ENCODE measurements at places on chromosomes 3 and 15. TPM values are rescaled to one million over a fixed set of nuclear protein-coding genes. Genes with fewer than 3 reads are reported as not detected.

GRCh38 chr15:39415634-39416033, 165.2 kb upstream of the THBS1 start:
- no peaks in the 10 kb centered on the region for H3K36me3 ChIP-seq
- no peak overlapping the region for H3K27ac ChIP-seq
- no peaks in the 10 kb centered on the region for H3K4me1 ChIP-seq

DNA sequence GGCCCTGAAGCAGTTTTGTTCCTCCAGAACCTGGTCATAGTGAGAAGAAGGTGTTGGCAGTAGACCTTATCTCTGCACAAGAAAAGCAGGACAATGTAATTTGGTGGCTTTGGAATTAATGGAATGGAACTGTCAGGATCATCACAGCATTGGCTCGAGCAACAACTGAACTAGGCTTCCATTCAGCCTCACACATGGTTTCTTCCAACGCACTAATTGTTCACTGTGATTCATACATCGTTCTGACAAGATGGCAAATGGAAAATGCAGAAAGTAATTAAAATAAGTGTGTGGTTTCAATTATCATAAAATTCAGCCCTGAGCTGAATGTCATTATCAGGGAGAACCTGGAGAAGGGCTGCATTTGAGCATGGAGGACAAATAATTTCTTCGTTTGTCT, 80.6 kb downstream of the MFSD1 start:
- no peaks in the 10 kb centered on the region for H3K4me1 ChIP-seq
- DNase-seq, result no peak
- no peak overlapping the region for H3K27ac ChIP-seq
- no peaks in the 10 kb centered on the region for H3K36me3 ChIP-seq
- H3K27me3 ChIP-seq, result no peaks in the 10 kb centered on the region
- no peak overlapping the region for H3K4me3 ChIP-seq

DNA sequence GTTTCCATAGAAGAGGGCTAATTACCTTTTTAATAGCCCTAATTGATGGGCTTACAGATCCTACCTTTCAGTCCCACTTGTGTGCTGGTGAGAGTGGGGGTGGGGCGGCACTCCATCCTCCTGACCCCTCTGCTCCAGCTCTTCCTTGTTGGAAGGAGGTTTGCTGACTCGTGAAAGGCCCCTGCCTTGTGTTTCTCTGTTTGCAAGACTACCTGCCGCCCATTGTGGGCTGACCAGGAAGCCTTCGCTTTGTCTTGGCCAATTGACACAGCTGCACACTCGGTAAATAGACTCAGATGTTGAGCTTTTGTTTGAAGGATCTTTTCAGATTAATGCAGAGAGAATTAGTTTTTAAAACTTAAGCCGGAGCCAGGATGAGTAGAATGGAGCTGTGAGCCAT, 197.3 kb upstream of the HES1 start:
- no peaks in the 10 kb centered on the region for H3K36me3 ChIP-seq
- no peak for DNase-seq
- H3K4me3 ChIP-seq, result no peak overlapping the region
- no peak overlapping the region for H3K27ac ChIP-seq
- no peaks in the 10 kb centered on the region for H3K27me3 ChIP-seq
- H3K4me1 ChIP-seq, result no peaks in the 10 kb centered on the region

GRCh38 chr15:70056091-70056680, 41.5 kb downstream of the TLE3 start:
- peak; percentile 31 for DNase-seq
- H3K27ac ChIP-seq, result no peak overlapping the region
- H3K36me3 ChIP-seq, result peaks cover 7% of the 10 kb centered on the region
- no peaks in the 10 kb centered on the region for H3K27me3 ChIP-seq

- H3K27me3 ChIP-seq, result no peaks in the 10 kb centered on the region
- DNase-seq, result no peak
- no peaks in the 10 kb centered on the region for H3K4me1 ChIP-seq
Measured at GRCh38 chr3:147538034-147538433, 128.9 kb downstream of the ZIC1 start.

- no peak for DNase-seq
- no peaks in the 10 kb centered on the region for H3K36me3 ChIP-seq
- no peaks in the 10 kb centered on the region for H3K27me3 ChIP-seq
- H3K4me3 ChIP-seq, result no peak overlapping the region
- no peak overlapping the region for H3K27ac ChIP-seq
- peaks cover 29% of the 10 kb centered on the region for H3K4me1 ChIP-seq
Measured at GRCh38 chr3:127033786-127034185, 50.9 kb downstream of the PLXNA1 start.

DNA sequence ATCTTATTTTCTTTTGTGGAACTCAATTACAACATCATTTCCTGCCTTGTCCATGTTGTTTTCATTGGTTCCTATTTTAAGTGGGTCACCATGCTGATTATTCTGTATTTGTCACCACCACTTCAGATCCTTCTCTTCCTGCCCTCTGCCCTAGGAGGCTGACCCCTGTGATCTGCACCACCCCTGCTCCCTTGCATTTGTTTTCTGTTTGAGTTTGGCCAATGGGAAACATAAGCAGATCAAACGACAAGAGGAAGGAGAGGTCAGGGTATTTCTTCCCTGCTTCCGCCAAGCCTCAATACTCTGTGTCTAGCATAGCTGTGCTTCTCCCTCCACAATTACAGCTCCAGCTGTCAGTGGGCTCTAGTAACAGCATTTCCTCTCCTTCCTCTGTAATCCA, 71.6 kb downstream of the IMPG2 start:
- H3K27ac ChIP-seq, result no peak overlapping the region
- no peaks in the 10 kb centered on the region for H3K27me3 ChIP-seq
- DNase-seq, result no peak
- H3K4me3 ChIP-seq, result no peak overlapping the region

GRCh38 chr15:25771338-25771706, 91.8 kb downstream of the ATP10A start:
- H3K4me1 ChIP-seq, result no peaks in the 10 kb centered on the region
- H3K27ac ChIP-seq, result no peak overlapping the region
- no peak for DNase-seq
- H3K4me3 ChIP-seq, result no peak overlapping the region
- H3K27me3 ChIP-seq, result no peaks in the 10 kb centered on the region

DNA sequence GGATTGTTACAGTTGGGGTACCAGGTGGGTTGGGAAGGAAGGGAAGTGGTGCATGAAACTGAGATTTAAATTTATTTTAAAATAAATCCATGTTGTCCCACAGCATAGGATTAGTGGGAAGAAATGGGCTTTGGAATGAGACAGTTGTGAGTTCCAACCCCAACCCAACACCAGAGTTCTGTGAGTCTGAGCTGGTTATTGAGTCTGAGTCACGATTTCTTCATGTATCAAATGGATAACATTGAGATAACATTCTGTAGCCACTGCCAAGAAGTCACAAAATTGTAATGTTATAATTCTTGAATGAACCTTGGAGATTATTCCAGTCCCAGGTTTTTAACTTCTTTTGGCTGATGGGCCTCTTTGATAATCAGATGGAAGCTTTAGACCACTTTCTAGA, 13.7 kb downstream of the IFT122 start:
- H3K36me3 ChIP-seq, result no peaks in the 10 kb centered on the region
- H3K4me3 ChIP-seq, result no peak overlapping the region
- no peaks in the 10 kb centered on the region for H3K4me1 ChIP-seq
- no peak for DNase-seq
- H3K27me3 ChIP-seq, result no peaks in the 10 kb centered on the region
- H3K27ac ChIP-seq, result no peak overlapping the region

GRCh38 chr15:71219645-71220044, 104.4 kb downstream of the THSD4 start:
- H3K4me1 ChIP-seq, result no peaks in the 10 kb centered on the region
- H3K36me3 ChIP-seq, result no peaks in the 10 kb centered on the region
- no peak overlapping the region for H3K4me3 ChIP-seq

GRCh38 chr3:41688595-41689380, 273.1 kb downstream of the ULK4 start:
- no peaks in the 10 kb centered on the region for H3K36me3 ChIP-seq
- H3K4me3 ChIP-seq, result no peak overlapping the region
- no peak for DNase-seq
- H3K4me1 ChIP-seq, result no peaks in the 10 kb centered on the region
- H3K27ac ChIP-seq, result no peak overlapping the region

- no peak for DNase-seq
- H3K27ac ChIP-seq, result no peak overlapping the region
- no peaks in the 10 kb centered on the region for H3K4me1 ChIP-seq
- no peak overlapping the region for H3K4me3 ChIP-seq
Measured at GRCh38 chr3:8822141-8822540, 52.7 kb upstream of the OXTR start.

DNA sequence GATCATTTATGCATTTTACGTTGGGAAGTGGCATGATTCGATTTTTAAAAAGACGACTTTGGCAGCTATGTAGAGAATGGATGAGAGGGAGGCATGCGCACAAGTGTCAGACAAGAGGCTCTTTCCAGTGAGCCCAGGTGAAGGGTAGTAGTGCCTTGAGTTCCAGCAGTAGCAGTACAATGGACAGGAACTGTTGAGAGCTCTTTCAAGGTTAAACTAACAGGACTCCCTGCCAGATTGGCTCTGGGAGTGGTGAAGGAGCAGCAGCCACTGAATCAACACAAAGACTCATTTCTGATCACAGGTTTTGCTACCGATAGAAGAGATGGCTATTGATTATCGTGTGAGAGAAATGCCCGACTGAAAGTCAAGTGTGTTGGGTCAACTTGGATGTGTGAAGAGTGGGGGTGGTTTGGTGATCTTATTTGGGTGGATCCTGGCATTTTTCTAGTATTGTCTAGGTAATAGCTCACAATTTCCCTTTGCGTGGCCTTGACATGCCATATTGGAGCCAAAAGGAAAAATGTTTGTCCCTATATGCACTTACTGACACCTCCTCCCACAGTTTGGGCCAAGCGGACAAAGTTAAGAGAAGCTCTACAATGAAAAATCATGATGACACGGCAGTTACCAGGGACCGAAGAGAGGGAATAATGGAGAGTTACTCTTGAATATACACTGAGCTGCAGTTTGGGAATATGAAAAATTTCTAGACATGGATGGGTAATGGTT, 81.6 kb upstream of the MDFIC2 start:
- H3K36me3 ChIP-seq, result no peaks in the 10 kb centered on the region
- no peak overlapping the region for H3K4me3 ChIP-seq
- no peak overlapping the region for H3K27ac ChIP-seq
- H3K4me1 ChIP-seq, result no peaks in the 10 kb centered on the region
- no peaks in the 10 kb centered on the region for H3K27me3 ChIP-seq
- DNase-seq, result no peak

DNA sequence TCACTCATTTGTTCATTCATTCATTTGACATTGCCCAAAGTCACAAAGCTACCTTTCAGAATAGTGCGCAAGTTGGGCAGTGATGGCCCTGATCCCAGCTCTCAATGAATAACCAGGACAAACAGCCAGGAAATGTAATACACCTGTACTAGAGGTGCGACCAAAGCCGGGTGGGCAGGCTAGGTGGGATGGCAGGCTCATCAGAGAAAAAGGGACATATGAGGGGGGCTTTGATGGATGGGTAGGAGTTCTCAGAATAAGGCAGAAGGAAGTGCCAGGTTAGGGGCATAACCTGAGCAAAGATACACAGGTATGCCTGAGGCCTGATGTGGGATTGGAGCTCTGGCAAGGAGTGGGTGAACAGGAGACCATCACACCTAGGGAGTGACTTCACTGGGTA, 53.4 kb upstream of the SMAD6 start:
- H3K36me3 ChIP-seq, result no peaks in the 10 kb centered on the region
- no peak overlapping the region for H3K27ac ChIP-seq
- H3K27me3 ChIP-seq, result no peaks in the 10 kb centered on the region
- DNase-seq, result no peak

GRCh38 chr3:76943671-76944070, 96.2 kb upstream of the ROBO2 start:
- no peak overlapping the region for H3K4me3 ChIP-seq
- H3K36me3 ChIP-seq, result no peaks in the 10 kb centered on the region
- no peaks in the 10 kb centered on the region for H3K4me1 ChIP-seq

DNA sequence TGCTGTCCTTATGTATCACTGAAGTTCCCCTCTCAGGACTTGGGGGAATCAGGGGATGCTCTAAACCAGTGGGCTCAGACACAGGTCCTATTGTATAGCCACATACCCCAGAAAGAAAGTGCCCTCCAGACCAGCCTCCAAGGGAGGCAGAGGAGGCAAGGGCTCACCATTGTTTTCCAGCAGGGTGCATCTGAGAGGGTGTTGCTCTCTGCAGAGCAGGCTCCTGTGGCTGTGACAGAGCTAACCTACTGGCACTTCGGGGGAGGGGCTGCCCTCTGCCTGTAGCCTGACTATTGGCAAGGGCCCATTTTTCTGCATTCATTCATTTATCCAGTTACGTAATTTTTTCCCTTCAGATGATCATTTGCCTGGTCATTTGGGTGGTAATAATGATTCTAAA, 39.9 kb downstream of the EEFSEC start:
- no peaks in the 10 kb centered on the region for H3K36me3 ChIP-seq
- H3K4me3 ChIP-seq, result no peak overlapping the region
- no peak for DNase-seq
- H3K27ac ChIP-seq, result no peak overlapping the region

GRCh38 chr3:58027704-58028317, 19.6 kb downstream of the FLNB start:
- H3K27me3 ChIP-seq, result no peaks in the 10 kb centered on the region
- no peak for DNase-seq
- peaks cover 13% of the 10 kb centered on the region for H3K4me1 ChIP-seq
- no peak overlapping the region for H3K27ac ChIP-seq
- H3K4me3 ChIP-seq, result no peak overlapping the region
- no peaks in the 10 kb centered on the region for H3K36me3 ChIP-seq

DNA sequence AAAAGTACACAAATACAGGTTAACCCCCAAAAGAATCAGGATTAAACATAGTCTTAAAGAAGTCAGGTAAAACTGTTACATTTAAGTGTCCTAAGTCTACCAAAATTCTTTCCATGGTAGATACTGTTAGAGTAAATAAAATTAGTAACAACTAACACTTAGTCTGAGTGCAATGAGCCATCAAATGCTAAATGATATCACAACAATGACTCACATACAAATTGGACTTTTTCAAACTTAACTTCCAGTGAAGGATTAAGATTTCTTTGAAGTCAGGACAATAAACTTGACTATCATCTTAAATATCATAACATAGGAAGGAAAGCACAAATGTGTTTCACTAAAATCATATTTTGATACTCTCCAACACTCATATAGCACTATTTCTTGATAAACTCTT, 43.9 kb downstream of the ZNF148 start:
- no peak overlapping the region for H3K27ac ChIP-seq
- no peak overlapping the region for H3K4me3 ChIP-seq
- no peaks in the 10 kb centered on the region for H3K4me1 ChIP-seq
- peaks cover 5% of the 10 kb centered on the region for H3K36me3 ChIP-seq
- H3K27me3 ChIP-seq, result no peaks in the 10 kb centered on the region
- no peak for DNase-seq

- no peaks in the 10 kb centered on the region for H3K27me3 ChIP-seq
- no peak overlapping the region for H3K27ac ChIP-seq
- H3K36me3 ChIP-seq, result no peaks in the 10 kb centered on the region
Measured at GRCh38 chr3:154098376-154098775, 22.8 kb upstream of the ARHGEF26 start.

GRCh38 chr15:100111125-100112060, 230.4 kb downstream of the ADAMTS17 start:
- peak overlapping the region; percentile 31 for H3K27ac ChIP-seq
- H3K4me1 ChIP-seq, result peaks cover 3% of the 10 kb centered on the region
- DNase-seq, result peak; percentile 43
- H3K4me3 ChIP-seq, result no peak overlapping the region

The ALPK3 gene
- 0.54 TPM for total RNA-seq

The GABRG3 gene
- total RNA-seq, result not detected

The WNT5A gene
- 8.4 TPM for total RNA-seq

The CILP gene
- total RNA-seq, result 14.4 TPM

The DAZL gene
- not detected for total RNA-seq

The RPL39L gene
- total RNA-seq, result 1.5 TPM

The RHOV gene
- total RNA-seq, result not detected

The CASR gene
- total RNA-seq, result 0.28 TPM

The RAB5A gene
- 69.0 TPM for total RNA-seq

The PARL gene
- 22.3 TPM for total RNA-seq

Data from Peyer's patch (tissue), 4 donors.